Hepatocyte (in vitro differentiated cells): ENCODE measurements at places on chromosomes 5 and 9. TPM values are rescaled to one million over a fixed set of nuclear protein-coding genes. Genes with fewer than 3 reads are reported as not detected.

- no peak for DNase-seq
Observed at GRCh38 chr5:137581776-137582175, 82.7 kb upstream of the SPOCK1 start.

DNA sequence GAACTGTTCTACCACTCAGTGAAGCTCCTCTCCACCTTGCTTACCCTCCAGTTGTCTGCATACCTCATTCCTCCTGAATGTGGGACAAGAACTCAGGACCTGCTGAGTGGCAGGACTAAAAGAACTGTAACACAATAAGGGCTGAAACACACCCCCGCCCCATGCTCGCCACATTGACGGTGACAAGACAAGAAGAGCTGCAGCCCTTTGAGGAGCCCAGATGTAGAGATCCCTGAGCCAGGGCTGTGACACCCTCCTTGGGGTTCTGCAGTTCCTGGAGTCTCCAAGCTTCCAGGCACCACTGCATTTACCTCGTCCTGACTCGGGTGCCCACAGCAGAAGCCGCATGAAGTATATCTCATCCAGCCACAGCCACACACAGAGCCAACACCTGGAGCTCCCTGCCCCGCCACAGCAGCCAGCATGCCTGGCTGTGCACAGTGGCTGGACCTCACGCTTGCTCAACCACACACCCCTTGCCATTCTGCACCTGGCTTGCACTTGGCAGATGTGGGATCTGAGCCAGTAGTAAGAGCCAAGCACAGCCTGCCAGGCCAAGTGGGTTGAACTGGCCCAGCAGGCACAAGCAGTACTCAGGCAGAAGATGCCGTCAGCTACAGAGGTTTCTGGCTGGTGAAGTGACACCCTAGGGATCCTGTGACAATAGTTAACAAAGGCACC is 166.1 kb downstream of the RNF180 start:
- DNase-seq: no peak

- DNase-seq: no peak
Observed at GRCh38 chr5:125317536-125317995, 571.1 kb upstream of the ZNF608 start.

DNA sequence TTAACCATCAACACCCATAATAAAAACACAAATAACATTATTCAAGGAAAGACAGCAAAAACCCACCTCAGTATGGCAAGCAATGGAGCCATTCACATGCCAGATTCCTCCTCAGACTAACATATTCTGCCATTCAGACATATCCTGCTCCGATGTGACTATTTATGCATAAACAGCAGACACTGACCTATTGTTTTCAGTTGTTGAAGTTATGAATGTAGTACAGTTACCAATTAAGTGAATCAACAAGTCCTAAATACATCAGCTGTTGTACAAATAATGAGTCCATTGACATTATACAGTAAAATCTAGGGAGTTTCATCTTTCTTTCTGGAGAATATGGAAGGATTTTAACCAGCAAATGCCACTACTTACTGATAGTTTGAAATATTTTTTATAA is 131.7 kb downstream of the DENND1A start:
- no peak for DNase-seq

DNA sequence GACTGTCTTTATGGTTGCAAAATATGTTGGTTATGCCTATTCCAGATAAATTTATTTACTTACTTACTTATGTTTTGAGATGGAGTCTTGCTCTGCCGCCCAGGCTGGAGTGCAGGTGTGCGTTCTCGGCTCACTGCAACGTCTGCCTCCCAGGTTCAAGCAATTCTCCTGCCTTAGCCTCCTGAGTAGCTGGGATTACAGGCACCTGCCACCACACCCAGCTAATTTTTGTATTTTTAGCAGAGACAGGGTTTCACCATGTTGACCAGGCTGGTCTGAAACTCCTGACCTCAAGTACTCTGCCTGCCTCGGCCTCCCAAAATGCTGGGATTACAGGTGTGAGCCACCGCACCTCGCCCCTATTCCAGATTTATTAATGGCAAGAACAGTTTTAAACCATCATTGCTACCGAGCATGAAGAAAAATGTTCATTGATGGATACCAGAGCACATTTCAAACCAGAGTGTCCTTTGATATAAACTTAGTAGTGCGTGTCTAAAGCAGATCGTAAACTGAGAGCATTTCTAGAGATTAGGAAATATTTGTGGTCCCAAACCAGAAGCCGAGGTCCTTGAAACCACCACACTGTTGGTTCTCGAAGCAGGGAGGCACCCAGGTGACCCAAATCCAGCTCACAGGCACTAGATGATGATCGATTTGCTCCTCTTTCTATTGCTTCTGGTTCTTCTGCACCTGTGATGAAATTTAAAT is 85.2 kb downstream of the GRAMD2B start:
- no peak for DNase-seq

DNA sequence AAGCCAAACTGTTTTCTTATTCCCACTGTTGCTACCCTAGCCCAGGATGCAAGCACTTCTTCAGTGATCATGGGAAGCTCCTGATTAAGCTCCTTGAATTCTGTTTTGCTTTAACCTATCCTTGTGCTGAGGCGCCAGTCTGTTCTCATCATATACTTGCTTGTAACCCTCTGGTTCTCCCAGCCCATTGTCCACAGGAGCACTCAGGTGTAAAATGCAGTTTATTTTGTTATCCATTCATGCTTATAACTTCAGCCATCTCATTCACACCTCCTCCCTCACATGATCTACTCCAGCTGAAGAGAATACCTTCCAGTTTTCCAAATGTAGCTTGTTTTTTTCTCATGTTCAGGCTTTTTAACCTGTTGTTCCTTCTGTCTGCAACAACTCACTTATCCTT is 402.1 kb upstream of the BRINP1 start:
- DNase-seq: no peak

DNA sequence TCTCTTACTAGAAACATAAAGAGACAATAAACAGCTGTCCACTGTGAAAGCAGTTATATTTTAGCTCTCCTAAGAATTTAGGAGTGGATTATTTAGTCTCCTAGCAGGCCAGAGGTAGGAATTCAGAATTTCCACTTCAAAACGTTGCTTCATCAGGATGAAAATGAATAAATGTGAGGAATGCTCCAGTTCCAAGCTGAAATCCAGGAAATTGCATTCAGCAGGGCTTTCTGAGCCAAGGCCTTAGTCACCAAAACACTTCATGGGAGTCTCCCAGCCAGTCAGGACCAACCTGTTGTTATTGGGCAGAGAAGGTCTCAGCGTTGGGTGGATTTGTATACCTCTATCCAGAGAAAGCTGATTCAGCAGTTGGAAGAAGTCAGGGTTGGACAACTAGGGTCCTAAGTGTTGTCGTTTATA is 1040.3 kb downstream of the TLE1 start:
- DNase-seq: peak; percentile 56

- DNase-seq: no peak
Observed at GRCh38 chr5:180140079-180140554, 68.6 kb upstream of the RNF130 start.

DNA sequence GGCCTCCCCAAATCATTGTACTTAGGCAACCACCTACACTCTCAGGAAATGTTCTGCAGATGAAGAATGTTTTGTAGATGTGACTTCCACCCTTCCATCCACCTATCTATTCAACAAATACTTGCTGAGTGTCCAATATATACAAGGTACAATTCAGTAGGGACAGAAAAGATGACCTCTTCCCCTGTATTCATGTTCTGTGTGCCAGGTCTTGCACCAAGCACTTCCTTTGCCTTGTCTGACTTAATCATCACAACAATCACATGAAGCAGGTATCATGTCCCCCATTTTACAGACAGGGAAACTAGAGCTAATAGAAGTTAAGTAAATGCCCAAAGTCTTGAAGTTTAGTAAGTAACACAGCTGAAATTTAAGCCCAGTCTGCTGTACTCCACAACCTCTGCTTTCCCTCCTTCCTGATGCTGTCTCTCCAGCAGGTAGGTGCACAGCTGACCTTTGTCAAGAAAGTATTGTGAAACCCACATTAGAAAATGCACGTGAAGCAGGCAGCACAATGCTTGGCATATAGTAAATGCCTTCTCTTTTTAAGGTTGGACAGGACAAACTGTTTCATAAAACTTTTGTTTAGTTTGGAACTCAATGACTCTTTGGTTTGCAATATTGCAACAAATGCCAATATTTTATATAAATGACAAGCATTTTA is 296.5 kb downstream of the DEPDC1B start:
- DNase-seq: no peak

- no peak for DNase-seq
Observed at GRCh38 chr5:124842725-124843595, 96.5 kb upstream of the ZNF608 start.

DNA sequence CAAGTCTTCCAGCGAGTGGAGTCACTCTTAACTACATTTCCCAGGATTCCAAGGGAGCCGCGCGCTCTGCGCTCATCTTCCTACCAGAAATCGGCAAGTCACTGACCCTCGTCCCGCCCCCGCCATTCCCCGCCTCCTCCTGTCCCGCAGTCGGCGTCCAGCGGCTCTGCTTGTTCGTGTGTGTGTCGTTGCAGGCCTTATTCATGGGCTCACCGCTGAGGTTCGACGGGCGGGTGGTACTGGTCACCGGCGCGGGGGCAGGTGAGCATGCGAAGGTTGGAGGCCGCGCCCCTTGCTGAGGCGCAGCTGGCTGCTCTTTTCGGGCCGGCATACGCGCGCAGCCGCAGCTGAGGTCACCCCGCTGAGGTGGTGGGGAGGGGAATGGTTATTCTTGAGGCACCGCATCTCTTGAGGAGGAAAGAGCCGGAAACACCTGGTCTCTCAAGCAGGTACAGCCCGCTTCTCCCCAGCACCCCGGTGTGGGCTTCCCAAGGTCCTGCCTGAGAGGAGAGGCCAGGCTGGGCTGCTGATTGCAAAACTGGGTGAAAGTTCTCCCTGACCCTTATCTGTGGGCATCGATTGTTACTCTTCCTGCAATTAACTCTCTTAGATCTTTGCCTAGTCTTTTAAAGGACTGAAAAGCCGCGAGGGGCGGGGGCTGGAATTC is at the start of gene HSD17B4:
Gene HSD17B4 (plus strand): TSS at position 125 of the 667 bp plus-strand sequence. CDS start 79 bp downstream, at position 204.
- peak; percentile 92 for DNase-seq

GRCh38 chr9:110241858-110242321 is 14.4 kb downstream of the TXN start:
- no peak for DNase-seq

DNA sequence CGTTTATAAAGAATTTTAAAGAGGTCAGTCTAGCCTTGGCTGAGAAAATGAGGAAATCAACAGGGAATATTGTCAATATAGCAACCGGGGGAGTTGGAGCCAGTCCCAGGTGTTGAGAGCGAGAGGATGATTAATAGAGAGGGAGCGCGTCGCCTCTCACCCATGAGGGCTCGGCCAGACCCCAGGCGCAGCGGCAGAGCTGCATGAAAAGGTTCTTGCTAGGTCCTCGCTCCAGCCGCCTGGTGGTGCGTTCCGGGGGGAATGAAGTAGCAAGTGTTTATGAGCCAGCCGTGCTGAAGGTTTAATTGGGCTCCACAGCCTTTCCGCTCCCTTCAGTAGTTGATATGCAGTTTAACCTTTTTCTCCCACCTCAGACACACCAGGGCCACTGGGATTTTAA is 167.3 kb upstream of the IRX1 start:
- no peak for DNase-seq

- no peak for DNase-seq
Observed at GRCh38 chr5:124524552-124525232, 221.7 kb downstream of the ZNF608 start.

DNA sequence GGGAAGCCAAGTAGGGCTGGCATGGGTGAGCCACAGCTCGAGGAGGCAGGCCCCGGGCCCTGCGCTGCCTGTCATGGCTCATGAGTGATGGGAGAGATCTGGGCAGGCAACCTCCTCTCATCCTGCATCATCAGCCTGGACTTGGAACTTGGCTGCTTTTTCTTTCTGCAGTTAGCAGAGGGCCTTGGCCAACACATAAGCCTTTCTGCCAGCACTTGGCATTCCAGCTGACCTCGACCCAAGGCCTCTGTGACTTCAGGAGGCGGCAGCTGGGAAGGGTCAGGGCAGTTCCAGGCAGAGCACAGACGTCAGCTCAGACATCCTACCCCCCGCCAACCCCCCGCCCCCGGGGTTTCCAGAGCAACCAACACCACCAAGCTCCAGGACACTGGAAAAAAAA is 7.6 kb downstream of the S1PR3 start:
- no peak for DNase-seq

DNA sequence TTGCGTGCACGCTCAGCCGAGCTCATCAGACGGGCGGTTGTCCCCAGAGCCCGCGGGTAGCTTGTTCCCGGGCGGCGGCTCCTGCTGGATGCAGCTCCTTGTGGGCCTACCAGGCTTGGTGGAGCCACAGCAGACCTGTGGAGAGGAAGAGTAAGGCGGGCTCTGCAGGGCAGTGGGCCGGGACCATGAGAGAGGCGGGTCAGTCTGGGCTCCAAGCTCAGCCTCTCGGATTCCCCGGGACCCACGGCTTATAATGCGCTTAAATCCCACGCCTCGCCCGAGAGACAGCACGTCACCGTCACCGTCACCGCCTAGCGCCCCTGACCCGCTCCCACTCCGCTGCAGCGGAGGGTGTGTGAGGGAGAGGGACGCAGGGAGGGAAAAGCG is 1.9 kb upstream of the ANKRD18A start:
- peak; percentile 30 for DNase-seq

- DNase-seq: peak; percentile 13
Observed at GRCh38 chr5:39459071-39459470, 34.3 kb upstream of the DAB2 start.

DNA sequence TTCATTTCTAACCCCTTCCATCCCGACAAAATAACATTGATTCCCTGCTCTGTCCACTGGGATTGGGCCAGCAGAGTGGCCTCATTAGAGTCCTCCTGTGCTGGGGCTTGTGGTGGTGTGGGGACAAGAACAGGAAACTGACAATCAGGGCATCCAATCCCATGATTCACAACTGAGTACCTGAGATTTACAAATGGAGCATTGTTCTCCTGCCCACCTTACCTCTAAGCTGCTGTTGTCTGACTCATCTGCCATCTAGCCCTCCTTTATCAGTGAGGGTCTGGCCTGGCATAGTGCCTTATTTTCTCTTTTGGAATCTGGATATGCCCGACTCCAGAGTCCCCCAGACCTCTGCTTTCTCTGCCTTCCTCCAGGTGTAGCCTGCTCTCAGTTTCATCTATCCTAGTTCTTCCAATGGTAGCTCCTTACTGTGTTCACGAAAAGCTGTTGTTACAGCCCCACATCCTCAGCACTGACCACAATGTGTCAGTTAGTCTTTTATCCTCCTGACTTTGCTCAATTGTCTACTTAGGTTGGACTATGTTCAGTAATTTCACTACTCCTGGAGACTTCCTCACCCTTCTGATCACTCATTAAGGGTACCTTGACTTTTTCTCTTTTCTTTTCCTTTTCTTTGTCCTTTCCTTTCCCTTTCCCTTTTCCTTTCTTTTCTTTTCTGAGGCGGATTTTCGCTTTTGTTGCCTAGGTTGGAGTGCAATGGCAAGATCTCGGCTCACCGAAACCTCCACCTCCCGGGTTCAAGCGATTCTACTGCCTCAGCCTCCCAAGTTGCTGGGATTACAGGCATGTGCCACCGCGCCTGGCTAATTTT is 13.4 kb downstream of the WNT8A start:
- no peak for DNase-seq

GRCh38 chr9:69136779-69137178 is 37.3 kb upstream of the TJP2 start:
- DNase-seq: no peak

The NR4A3 gene
- polyA plus RNA-seq: 2.9 and 6.1 TPM in 2 replicates

The FREM1 gene
- 9.7 and 12.0 TPM in 2 replicates for polyA plus RNA-seq

The DRD1 gene
- polyA plus RNA-seq: 0.25 and 0.33 TPM in 2 replicates

The CTXN3 gene
- polyA plus RNA-seq: not detected in 2 replicates

The ARID3C gene
- polyA plus RNA-seq: 0.21 TPM in 1 of 2 replicates, not detected in the other

The PPP3R2 gene
- polyA plus RNA-seq: not detected in 2 replicates

The PALM2AKAP2 gene
- 2.7 and 3.7 TPM in 2 replicates for polyA plus RNA-seq

The SPINK6 gene
- polyA plus RNA-seq: not detected in 2 replicates
